A549 treated with Hydrocortisone at 1 μM for 4 hours (cell line): ENCODE measurements at places on chromosomes 2 and 18. TPM values are rescaled to one million over a fixed set of nuclear protein-coding genes. Genes with fewer than 3 reads are reported as not detected.

The MC4R gene
- not detected in 5 replicates for total RNA-seq

The G6PC2 gene
- total RNA-seq: not detected in 5 replicates

The CD302 gene
- 1.9 to 2.5 TPM (median 2.5 TPM) in 5 replicates for total RNA-seq

The EPC2 gene
- total RNA-seq: 9.7 to 12.3 TPM (median 10.7 TPM) in 5 replicates

The UGT1A10 gene
- total RNA-seq: 0.08 to 0.09 TPM in 2 of 5 replicates, not detected in the others

The DSC3 gene
- total RNA-seq: 1.1 to 2.1 TPM (median 1.3 TPM) in 5 replicates

The MOCOS gene
- 3.5 to 4.7 TPM (median 3.6 TPM) in 5 replicates for total RNA-seq

The TANC1 gene
- total RNA-seq: 7.0 to 10.8 TPM (median 8.8 TPM) in 5 replicates

The QPCT gene
- total RNA-seq: 19.8 to 23.6 TPM (median 21.4 TPM) in 5 replicates

The DPY30 gene
- 104 to 117 TPM (median 117 TPM) in 5 replicates for total RNA-seq

The SULT1C2 gene
- total RNA-seq: 0.36 to 0.78 TPM (median 0.43 TPM) in 5 replicates

The ADCYAP1 gene
- not detected in 5 replicates for total RNA-seq

The FSHR gene
- total RNA-seq: not detected in 5 replicates

The LRRTM1 gene
- not detected in 5 replicates for total RNA-seq

The SP5 gene
- not detected in 5 replicates for total RNA-seq

The EFR3B gene
- 8.8 to 13.1 TPM (median 9.5 TPM) in 5 replicates for total RNA-seq

The MC5R gene
- not detected in 5 replicates for total RNA-seq

The FAM124B gene
- total RNA-seq: not detected in 5 replicates

The HOXD4 gene
- 0.14 to 0.61 TPM (median 0.39 TPM) in 5 replicates for total RNA-seq

The LYPD6B gene
- 0.10 TPM in 1 of 5 replicates, not detected in the others for total RNA-seq

The GALR1 gene
- not detected in 5 replicates for total RNA-seq

The D2HGDH gene
- 7.8 to 10.1 TPM (median 9.5 TPM) in 5 replicates for total RNA-seq

The TTC27 gene
- 23.0 to 29.5 TPM (median 24.2 TPM) in 5 replicates for total RNA-seq

The ZNF396 gene
- 0.66 to 0.88 TPM (median 0.78 TPM) in 5 replicates for total RNA-seq

The NCKAP5 gene
- total RNA-seq: 0.71 to 1.3 TPM (median 0.97 TPM) in 5 replicates

The SCN2A gene
- total RNA-seq: 0.02 to 0.03 TPM in 2 of 5 replicates, not detected in the others

The MYL12B gene
- 370 to 410 TPM (median 399 TPM) in 5 replicates for total RNA-seq

The RTP5 gene
- total RNA-seq: not detected in 5 replicates

The RDH14 gene
- 33.5 to 42.5 TPM (median 37.3 TPM) in 5 replicates for total RNA-seq

The GNAL gene
- total RNA-seq: 4.7 to 6.8 TPM (median 5.8 TPM) in 5 replicates

The IL36G gene
- not detected in 5 replicates for total RNA-seq

The LBX2 gene
- total RNA-seq: 2.4 to 4.3 TPM (median 3.6 TPM) in 5 replicates

The CCDC141 gene
- 0.01 TPM in 1 of 5 replicates, not detected in the others for total RNA-seq

The TSPYL6 gene
- total RNA-seq: not detected in 5 replicates
